ENCODE measurements at places on chromosomes 1 and 21.

DNA sequence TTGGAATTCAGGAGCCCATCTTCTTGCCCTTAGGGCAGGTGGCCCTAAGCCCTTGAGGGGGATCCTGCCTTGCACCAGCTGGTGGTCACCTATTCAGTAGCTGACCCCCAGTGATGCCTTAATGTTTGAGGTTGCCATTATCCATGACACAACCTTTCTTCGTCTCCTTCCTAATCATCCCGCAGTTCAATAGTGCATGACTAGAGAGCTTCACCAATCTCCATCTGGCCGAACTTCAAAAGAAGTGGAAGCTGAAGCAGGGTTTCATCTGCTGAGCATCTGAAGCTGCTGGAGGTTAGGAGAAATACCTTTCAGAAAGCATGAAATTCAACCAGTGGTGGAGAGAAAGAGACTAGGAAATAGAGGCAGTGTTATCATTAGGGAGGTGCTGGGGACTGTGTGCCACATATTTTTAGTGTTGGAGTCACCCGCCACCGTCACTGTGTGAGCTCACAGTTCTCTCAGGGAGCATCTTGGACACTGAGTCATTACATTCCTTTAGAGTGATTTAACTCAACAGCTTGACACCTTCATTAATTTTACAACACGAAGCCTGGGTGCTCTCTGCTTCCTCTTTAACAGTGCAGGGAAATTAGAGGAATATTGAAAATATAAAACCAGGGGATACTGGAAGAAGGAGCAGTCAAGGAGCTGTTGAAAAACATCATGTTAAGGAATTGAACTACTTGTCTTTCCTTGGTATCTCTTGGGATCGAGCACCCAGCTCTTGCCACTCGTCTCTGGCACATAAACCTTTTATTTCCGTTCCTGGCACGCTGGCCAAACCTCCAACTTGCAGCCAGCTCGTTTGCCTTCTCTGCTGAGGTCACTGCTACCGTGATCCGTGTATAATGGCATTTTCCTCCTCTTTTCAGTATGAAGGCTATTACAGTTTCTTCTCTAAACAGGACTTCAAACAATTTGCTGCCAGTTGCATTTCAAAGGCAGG is 53.6 kb downstream of the PEX14 start:
- DNase-seq = no peak

DNA sequence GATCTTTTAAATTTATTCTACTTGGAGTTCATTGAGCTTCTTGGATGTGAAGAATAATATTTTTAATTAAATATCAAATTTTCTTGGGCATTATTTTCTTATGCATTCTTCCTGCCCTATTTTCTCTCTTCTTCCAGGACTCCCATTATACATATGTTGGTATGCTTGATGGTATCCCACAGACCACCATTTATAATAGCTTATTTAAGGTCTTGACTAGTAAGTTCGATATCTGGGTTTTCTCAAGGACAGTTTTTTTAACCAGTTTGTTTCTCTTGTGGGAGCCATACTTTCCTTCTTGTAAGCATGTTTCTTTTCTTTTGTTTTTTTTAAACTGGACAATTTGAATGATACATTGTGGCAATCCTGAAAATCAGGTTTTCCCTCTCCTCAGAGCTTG is 15.4 kb upstream of the DDR2 start:
- DNase-seq = no peak

GRCh38 chr1:175186433-175187160 is 6.0 kb downstream of the KIAA0040 start:
- DNase-seq = no peak

DNA sequence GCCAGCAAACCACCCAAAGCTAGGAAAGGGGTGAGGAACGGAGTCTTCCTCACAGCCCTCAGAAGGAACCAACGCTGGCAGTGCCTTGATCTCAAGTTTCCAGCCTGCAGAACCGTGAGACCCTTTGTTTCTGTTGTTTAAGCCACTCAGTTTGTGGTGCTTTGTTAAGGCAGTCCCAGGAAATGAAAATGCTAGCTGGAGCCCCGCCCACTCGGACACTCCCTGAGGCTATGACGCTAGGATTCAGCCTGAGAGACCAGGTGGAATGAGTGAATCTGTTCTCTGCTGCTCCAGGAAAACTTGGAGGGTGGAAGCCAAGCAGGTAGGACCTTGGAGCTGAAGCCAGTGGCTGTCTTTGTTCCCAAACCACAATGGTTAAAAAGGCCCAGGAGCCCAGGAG is 196.5 kb upstream of the POU3F1 start:
- DNase-seq = no peak

GRCh38 chr1:225691377-225691776 is 38.5 kb upstream of the ENAH start:
- no peak for DNase-seq

- no peak for DNase-seq
Observed at GRCh38 chr21:33403786-33404585, 773 bp downstream of the IFNGR2 start.

GRCh38 chr1:199691540-199691939 is 336.0 kb upstream of the NR5A2 start:
- no peak for DNase-seq

- DNase-seq = no peak
Observed at GRCh38 chr1:43308635-43309404, 8.0 kb downstream of the TIE1 start.

- no peak for DNase-seq
Observed at GRCh38 chr21:31252611-31253010, 91.5 kb downstream of the TIAM1 start.

GRCh38 chr1:51274676-51275075 is 38.6 kb downstream of the RNF11 start:
- DNase-seq = no peak

GRCh38 chr1:156409439-156409838 is 40.4 kb downstream of the RHBG start:
- no peak for DNase-seq

GRCh38 chr1:25695090-25695770 is 78.6 kb downstream of the MAN1C1 start:
- DNase-seq = no peak

DNA sequence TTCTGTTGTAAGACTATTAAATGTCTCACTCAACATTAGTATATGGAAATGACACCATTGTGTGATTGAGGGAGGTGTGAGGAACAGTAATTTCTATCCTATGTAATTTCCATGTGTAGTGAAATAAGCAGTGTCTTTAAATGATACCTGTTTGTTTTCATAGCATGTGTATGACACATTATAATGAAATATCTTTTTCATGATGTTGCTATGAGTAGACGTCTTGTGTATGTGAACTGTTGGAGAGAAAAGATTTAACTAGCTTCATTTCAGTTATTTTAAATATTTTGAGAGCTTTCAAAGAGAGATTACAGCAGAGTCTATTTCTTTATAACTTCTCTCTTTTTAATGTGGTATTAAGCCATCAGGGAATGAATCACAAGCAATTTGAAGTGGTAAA is 71.5 kb upstream of the QSOX1 start:
- DNase-seq = no peak

DNA sequence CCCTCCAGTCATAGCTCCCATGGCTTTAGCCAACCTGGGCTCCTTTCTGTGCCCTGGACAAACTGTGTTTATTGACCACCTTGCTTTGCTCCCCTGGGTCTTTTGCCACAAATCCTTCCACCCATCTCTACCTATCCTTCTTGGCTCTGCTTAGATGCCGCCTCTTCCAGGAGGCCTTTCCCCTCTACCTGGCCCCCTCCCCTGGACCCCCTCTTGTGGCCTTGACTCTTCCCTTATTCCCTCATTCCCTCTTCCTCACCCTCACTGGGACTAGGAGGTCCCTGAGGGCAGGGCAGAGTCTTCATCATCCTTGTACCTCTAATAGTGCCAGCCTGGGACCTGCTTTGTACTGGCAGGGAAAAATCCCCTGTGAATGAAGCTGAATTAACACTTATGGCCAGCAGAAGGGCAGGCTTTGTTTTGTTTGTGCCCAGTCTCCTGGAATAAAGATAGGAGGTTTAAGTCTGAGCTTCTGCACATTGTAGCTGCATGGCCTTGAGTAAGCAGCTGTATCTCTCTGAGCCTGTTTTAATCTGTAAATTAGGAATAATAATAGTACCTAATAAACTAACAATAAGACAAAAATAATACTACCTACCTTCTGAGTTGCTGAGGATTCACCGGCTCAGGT is 13.7 kb downstream of the PTPRU start:
- DNase-seq = no peak

DNA sequence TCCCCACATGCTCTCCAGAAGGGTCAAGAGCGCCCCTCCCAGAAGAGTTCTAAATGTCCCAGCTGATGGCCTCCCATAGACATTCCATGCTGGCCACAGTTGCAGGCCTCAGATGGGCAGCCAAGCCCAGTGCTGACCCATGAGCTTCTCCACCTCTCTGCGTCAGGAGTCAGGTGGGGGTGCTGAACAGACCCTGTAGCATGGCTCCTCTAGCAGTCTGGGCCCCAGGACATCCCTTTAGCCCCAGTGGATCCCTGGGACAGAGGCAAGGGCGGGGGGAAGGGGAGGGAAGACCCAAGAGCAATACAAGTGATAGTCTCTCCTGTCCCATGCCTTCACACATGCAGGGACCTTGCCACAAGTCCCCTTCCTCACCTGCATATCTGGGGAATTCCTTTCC is 56.7 kb downstream of the LRRN2 start:
- DNase-seq = no peak

DNA sequence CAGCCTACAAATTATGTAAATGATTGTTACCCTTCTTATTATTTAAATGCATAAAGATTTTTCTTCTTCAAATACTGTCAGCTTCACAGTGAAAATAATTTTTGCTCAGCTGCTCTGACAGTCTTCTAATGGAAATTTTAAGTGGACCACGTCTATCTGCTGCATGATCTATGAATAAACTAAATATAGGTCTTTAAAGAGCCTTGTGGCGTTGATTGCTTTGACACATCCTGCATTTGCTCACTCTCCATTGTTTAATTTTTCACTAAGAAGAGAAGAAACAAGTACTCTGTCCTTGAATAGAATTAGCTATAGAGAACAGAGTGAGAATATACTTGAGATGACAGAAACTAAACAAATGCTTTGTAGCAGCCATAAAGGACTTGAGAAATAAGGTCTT is 826.1 kb downstream of the MRPL39 start:
- no peak for DNase-seq

DNA sequence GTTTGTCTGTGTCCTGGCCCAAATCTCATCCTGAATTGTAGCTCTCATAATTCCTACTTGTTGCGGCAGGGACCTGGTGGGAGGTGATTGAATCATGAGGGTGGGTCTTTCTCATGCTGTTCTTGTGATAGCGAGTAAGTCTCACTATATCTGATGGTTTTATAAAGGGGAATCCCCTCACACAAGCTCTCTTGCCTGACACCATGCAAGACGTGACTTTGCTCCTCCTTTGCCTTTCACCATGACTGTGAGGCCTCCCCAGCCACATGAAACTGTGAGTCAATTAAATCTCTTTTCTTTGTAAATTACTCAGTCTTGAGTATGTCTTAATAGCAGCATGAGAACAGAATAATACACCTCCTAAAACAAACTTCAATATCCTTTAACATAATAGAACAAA is 1065.6 kb downstream of the PLA2G4A start:
- no peak for DNase-seq

DNA sequence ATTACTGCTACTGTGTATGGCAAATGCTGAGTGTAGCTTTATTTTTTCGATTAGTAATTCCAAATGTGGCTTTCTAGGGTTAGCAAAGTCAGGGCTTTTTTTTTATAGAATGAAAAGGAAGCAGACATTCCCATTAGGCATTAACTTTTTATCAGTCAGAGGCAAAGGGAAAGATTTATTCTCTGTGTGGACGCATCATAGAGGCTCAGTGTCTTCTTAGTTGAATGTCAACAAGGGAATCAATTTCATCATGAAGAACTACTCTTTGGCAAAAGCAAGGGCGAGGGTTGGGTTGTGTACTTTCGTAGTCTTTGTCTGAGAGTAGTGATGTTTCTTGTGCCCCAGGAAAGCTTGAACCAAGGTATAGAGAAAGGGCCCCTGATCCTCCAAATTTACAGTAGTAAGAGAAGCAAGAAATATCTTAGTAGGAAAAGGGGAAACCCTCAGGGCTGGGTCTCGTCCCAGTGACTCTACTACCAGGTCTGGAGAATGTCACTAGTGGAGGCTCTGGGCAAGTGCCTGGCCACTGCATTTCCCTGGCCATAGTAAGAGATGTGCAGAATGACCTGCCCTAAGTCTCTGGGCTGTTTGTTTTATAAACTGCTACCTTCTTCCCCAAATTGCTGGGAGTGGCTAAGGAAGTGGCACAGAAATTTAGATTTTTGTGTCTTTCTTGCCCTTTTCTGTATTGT is 30.0 kb upstream of the MACF1 start:
- DNase-seq = no peak

DNA sequence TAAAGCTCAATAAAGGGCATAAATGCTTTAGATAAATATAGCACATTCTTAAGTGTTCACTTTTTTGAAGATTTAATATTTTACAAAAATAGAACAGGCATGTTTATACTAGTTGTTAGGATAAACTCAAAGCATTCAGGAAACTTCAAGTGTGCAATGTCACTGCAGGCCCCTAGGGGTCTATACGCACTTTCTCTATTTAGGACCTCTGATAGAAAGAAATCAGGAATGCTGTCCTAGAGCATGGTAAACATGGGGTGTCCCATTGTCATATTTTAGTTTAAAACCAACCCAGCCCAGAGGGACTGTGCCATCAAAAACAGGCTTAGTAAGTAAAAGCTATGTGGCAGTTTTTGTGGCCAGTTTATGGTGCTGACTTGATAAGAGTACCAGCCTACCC is 102.2 kb downstream of the BARHL2 start:
- no peak for DNase-seq

DNA sequence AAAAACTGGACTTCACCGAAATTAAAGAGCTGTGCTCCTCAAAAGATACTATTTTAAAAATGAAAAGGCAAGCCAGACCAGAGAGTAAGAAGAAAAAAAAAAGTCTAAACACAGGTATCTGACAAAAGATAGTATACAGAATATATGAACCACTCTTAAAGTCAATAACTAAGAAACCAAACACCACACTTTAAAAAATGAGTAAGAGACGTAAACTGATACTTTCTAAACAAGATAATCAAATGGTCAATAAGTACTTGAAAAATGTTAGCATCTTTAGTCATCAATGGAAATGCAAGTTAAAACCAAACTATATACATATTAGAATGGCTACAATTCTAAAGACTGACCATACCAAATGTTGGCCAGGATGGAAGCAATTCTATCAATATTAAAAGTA is 77.6 kb downstream of the EVI5 start:
- DNase-seq = no peak

DNA sequence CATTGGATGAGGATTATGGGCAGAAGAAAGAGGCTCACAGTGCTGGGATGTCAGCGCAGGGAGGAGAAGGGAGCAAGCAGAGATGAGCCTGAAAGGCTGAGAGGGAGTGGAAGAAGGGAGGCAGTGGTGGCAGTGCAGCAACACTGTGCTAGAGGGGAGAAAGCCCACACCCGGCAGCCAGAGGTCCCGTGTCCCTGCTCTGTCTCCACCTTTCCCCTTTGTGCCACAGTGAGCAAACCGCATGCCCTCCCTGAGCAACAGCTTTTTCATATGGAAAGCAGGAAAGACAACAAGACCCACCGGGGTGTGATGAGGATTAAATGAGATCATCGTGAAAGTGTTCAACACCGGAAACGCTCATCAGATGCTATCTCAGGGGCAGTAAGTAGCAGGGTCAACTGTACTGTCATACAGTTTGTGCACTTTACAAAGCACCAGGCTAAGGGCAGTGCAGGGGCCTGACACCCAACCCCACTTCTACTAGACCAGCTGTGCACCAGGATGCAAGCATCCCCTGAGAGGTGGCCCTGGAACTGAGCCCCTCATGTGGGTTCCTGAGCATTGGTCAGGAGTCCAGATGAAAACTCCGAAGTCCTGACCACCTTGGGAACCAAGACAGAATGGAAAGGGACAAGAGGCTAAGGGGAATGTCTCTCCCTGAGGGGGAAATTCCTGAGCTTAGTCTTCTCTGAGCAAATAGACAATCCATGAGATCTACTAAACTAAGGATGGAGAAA is 9.1 kb downstream of the NHLH1 start:
- no peak for DNase-seq

Data from NCI-H187 (cell line).